ENCODE measurements at places on chromosomes 6 and 20. TPM values are rescaled to one million over a fixed set of nuclear protein-coding genes. Genes with fewer than 3 reads are reported as not detected.
A peak's percentile ranks its signal among the peaks of the same experiment; 100 is the strongest.

The CD109 gene
- total RNA-seq, result 22.9 TPM

The SAYSD1 gene
- 20.7 TPM for total RNA-seq

The GPR31 gene
- total RNA-seq, result not detected

DNA sequence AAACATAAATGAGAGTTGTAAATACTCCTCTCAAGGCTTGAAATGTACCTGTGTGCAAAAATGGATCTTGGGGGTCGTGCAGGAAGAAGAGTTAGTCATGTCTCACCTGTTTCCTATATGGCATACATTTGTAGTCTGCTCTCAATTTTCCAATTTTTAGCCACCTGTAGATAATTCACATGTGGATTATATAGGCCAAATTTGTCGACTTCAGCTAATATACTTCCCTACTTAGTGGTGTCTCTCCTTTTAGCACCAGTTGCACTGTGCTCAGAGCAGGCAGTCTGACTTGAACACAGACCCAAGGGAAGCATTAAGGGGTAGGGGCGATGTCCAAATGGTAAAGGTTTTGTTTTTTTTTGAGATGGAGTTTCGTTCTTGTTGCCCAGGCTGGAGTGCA lies 1.9 kb downstream of the RBM24 start:
- H3K4me3 ChIP-seq, result peak overlapping the region; percentile 93
- H3K27ac ChIP-seq, result peak overlapping the region; percentile 92
- H3K4me1 ChIP-seq, result peaks cover 38% of the 10 kb centered on the region
- no peak for DNase-seq

- H3K27ac ChIP-seq, result no peak overlapping the region
- H3K36me3 ChIP-seq, result no peaks in the 10 kb centered on the region
- H3K4me3 ChIP-seq, result no peak overlapping the region
- DNase-seq, result no peak
- H3K27me3 ChIP-seq, result no peaks in the 10 kb centered on the region
Observed at GRCh38 chr6:118451839-118452238, 96.3 kb upstream of the PLN start.

- no peak overlapping the region for H3K27ac ChIP-seq
- DNase-seq, result no peak
- no peak overlapping the region for H3K4me3 ChIP-seq
- H3K4me1 ChIP-seq, result no peaks in the 10 kb centered on the region
Observed at GRCh38 chr20:35421322-35421721, 9.5 kb upstream of the UQCC1 start.

DNA sequence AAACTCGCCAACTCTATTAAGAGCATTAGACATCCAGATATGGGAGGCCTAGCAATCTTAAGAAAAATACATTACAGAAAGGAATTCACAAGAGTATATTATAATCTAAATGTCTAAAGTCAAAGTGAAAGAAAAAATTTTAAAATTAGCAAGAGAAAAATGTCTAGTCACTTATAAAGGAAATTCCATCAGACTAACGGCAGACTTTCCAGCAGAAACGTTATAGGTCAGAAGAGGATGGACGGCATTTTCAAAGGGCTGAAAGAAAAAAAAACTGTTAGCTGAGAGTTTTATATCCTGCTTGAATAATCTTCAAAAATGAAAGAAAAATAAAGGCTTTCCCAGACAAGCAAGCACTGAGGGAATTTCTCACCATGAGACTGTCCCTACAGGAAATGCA lies 269.0 kb downstream of the HDGFL1 start:
- DNase-seq, result no peak
- H3K27ac ChIP-seq, result no peak overlapping the region
- no peak overlapping the region for H3K4me3 ChIP-seq
- no peaks in the 10 kb centered on the region for H3K27me3 ChIP-seq

- H3K27ac ChIP-seq, result no peak overlapping the region
- no peaks in the 10 kb centered on the region for H3K27me3 ChIP-seq
- H3K4me3 ChIP-seq, result no peak overlapping the region
- no peaks in the 10 kb centered on the region for H3K36me3 ChIP-seq
- H3K4me1 ChIP-seq, result no peaks in the 10 kb centered on the region
Observed at GRCh38 chr6:156820089-156820798, 43.1 kb downstream of the ARID1B start.

DNA sequence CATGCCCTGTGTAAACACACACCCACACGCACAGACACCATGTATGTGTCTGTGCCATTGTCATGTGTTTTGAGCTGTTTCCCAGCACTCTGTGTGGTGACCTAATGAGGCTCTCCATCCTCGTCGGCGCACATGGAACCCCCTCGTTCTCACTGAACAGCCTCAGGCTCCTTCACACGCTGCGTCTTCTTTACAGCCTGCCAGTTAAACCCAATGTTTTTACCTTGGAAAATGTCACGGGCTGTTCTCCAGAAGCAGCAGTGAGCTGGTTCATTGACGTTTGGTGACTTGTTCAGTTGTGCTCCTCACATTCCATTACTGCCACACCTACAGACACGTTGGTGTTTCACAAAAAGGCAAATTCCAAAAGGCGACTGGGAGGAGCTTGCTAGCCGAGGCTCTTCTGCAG lies 201.0 kb upstream of the FOXQ1 start:
- no peaks in the 10 kb centered on the region for H3K27me3 ChIP-seq
- no peaks in the 10 kb centered on the region for H3K4me1 ChIP-seq
- no peaks in the 10 kb centered on the region for H3K36me3 ChIP-seq
- DNase-seq, result no peak
- no peak overlapping the region for H3K27ac ChIP-seq

All from sigmoid colon (tissue), 7 donors.